ENCODE measurements at places on chromosomes 2 and 18.

GRCh38 chr2:113078350-113078839, 10.6 kb downstream of the IL1F10 start:
- peaks cover 43% of the 10 kb centered on the region for H3K27me3 ChIP-seq
- H3K36me3 ChIP-seq: no peaks in the 10 kb centered on the region
- H3K4me1 ChIP-seq: peaks cover 6% of the 10 kb centered on the region
- no peak for DNase-seq
- H3K27ac ChIP-seq: no peak overlapping the region

DNA sequence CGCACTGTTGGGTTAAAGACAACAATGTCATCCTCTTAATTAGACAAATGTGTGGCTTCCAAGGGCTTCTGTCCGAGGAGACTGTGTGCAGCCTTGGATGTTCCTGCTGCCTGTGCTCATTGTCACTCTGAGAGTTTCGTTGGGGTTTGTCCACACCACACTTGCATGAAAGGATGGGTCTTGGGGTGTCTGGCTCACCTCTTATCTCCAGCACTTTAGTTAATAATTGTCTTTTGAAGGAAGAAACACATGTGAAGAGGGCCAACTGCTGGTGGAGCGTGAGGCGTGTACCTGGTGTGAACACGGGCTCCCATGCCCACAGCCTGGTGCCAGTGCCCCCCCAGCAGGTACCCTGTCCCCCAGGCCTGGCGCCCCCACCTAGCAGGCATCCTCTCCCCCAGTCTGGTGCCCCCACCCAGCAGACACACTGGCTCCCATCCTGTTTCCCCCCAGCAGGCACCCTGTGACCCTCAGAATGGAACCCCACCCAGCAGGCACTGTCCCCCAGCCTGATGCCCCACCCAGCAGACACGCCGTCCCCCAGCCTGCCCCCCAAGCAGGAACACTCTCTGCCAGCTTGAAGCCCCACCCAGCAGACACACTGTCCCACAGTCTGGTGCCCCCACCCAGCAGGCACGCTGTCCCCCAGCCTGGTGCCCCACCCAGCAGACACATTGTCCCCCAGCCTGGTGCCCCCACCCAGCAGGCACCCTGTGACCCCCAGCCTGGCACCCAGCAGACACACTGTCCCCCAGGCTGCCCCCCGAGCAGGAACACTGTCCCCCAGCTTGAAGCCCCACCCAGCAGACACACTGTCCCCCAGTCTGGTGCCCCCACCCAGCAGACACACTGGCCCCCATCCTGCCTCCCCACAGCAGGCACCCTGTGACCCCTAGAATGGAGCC, 96.3 kb upstream of the TMEM18 start:
- H3K27ac ChIP-seq: no peak overlapping the region
- no peak overlapping the region for H3K4me3 ChIP-seq
- DNase-seq: no peak
- H3K36me3 ChIP-seq: no peaks in the 10 kb centered on the region
- peaks cover 5% of the 10 kb centered on the region for H3K4me1 ChIP-seq

GRCh38 chr2:69720404-69720803, 21.5 kb upstream of the ANXA4 start:
- H3K4me1 ChIP-seq: peaks cover 7% of the 10 kb centered on the region
- no peak overlapping the region for H3K27ac ChIP-seq
- H3K36me3 ChIP-seq: no peaks in the 10 kb centered on the region
- no peak overlapping the region for H3K4me3 ChIP-seq

DNA sequence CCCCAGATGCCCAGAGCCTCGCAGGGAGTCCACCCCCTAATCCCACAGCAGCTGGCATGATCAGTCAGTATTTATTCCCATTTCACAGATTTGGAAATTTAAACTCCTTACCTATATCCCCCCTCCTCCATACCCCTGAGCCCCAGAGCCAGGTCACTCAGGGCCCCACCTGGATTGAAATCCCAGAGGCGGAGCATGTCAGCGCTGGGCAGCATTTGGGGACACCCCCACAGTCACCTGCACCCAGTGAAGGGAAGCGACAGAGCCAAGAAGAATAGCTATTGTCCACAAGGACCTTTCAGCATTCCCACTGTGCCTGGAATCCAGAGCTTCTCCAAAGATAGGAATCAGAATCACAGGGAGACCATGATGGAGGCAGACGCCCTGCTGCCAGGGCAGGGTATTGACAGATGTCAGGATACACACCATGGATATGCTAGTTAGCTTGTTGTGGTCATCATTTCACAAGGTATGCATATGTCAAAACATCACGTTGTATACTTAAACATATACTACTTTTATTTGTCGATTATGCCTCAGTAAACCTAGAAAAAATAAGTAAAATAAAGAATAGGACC, 968 bp upstream of the ASTL start:
- H3K4me1 ChIP-seq: peaks cover 23% of the 10 kb centered on the region
- H3K27me3 ChIP-seq: no peaks in the 10 kb centered on the region
- DNase-seq: no peak
- H3K4me3 ChIP-seq: no peak overlapping the region
- H3K27ac ChIP-seq: peak overlapping the region; percentile 80
- H3K36me3 ChIP-seq: no peaks in the 10 kb centered on the region

- peak; percentile 41 for DNase-seq
- no peaks in the 10 kb centered on the region for H3K27me3 ChIP-seq
- peak overlapping the region; percentile 71 for H3K4me3 ChIP-seq
- H3K36me3 ChIP-seq: peaks cover 23% of the 10 kb centered on the region
- peaks cover 65% of the 10 kb centered on the region for H3K4me1 ChIP-seq
- H3K27ac ChIP-seq: peak overlapping the region; percentile 94
These were observed 48.4 kb downstream of the UNC50 start for GRCh38 chr2:98656800-98657199.

DNA sequence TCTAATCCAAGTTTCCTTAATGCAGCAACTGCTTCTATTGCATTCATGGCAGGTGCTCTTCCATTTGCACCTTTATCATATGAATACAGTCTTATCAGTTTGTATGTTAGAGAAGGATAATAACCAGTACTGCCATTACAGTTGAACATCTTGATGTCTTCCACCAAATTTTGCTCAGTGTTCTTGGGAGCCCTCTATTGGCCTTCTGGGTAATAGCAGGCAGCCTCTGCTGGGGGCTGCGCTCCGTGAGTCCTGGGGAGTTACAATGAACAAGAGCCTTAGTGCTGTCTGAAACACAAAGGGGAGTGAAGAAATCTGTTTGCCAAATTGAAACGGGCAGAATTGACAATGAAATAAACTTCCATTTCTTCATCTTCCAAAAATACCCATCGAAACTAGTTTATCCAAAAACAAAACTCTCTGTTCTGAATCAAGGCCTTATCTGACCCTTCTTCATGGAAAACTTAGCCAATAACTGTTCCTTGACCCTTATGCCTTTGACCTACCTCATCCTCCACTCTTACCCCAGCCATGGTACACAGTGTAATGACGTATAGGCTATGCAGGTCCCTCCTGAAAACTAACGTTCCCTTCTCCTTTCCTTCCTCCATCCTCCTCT, 79.9 kb downstream of the ALK start:
- H3K36me3 ChIP-seq: peaks cover 5% of the 10 kb centered on the region
- no peak overlapping the region for H3K4me3 ChIP-seq
- H3K4me1 ChIP-seq: peaks cover 2% of the 10 kb centered on the region
- no peak overlapping the region for H3K27ac ChIP-seq
- peaks cover 46% of the 10 kb centered on the region for H3K27me3 ChIP-seq

DNA sequence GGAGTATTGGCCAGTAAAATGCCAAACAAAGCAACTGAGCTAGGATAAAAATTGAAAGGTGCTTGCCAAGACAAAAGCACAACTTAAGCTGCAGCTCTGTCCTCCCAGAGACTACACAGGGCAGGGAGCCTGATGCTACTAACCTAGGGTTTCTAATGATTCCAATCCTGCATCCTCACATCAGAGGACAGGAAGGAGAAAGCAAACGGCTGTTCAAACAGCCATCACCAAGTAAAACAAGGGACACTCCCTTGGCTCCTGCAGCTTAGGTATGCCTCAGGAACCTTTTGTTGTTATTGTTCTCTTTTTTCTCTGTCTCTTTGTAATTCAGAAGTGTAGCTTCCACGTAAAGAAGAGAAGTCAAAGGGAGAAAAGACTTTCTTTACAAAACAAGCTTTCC, 99.5 kb downstream of the TCF4 start:
- no peaks in the 10 kb centered on the region for H3K36me3 ChIP-seq
- no peak for DNase-seq
- peaks cover 20% of the 10 kb centered on the region for H3K27me3 ChIP-seq
- no peak overlapping the region for H3K27ac ChIP-seq
- H3K4me1 ChIP-seq: peaks cover 7% of the 10 kb centered on the region

Data from T-helper 17 cell (primary cell).